ENCODE measurements at places on chromosomes 11 and 22.
A peak's percentile ranks its signal among the peaks of the same experiment; 100 is the strongest.

DNA sequence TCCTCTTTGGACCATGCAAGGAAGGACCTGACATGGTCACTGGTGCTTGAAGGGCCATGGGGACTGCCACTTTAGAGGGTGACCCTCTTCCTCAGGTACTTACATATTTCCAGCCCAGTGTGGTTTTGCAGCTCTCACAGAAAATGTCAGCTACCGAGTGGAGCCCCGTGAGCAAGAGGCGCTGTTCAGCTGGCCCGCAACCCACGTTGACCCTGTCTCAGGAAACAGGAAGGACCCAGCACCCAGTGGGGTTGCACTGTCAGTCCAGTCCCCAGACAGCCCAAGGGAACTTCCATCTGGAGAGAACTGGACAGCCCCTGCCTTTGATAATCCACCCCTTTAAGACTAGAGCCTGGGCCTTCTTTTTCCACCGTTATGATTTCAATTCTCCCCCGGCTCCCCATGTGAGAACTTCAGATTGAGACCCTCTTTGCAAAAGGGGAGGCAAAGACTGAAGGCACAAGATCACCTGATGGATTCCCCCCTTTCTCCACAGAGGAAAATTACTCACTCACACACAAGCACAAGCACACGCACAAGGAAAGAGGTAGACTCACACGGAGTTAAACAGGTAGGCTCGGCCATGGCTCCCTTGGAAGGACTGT lies 3.4 kb downstream of the YPEL4 start:
- no peak for DNase-seq

DNA sequence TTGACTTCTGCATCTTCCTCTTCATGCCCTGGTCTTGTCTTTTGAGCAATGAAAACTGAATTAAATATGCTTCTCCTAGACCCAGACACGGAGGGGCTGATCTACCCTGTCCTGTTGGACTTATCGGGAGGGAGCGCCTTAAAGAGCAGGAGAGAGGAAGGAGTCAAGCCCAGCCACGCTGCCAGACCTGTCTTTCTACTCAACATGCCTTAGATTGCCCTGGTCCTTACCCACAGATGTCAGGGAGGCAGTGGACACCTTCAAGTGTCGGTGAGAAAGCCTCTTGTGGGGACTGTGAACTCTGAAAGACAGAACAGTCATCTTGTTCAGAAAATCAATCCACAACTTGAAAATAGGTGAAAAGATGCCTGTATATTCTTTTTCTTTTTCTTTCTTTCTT lies 61.8 kb downstream of the IRAG1 start:
- DNase-seq: no peak

GRCh38 chr11:112392904-112393303 lies 132.2 kb upstream of the PLET1 start:
- no peak for DNase-seq

GRCh38 chr11:15523543-15523942 lies 408.8 kb downstream of the INSC start:
- no peak for DNase-seq

- DNase-seq: no peak
Observed at GRCh38 chr11:132610216-132610615, 922.1 kb downstream of the OPCML start.

GRCh38 chr11:60396382-60396781 lies at the start of gene MS4A14:
Gene MS4A14, plus strand, starts transcription at chr11:60396459. Its CDS starts 120 bp downstream, at chr11:60396579.
- no peak for DNase-seq

DNA sequence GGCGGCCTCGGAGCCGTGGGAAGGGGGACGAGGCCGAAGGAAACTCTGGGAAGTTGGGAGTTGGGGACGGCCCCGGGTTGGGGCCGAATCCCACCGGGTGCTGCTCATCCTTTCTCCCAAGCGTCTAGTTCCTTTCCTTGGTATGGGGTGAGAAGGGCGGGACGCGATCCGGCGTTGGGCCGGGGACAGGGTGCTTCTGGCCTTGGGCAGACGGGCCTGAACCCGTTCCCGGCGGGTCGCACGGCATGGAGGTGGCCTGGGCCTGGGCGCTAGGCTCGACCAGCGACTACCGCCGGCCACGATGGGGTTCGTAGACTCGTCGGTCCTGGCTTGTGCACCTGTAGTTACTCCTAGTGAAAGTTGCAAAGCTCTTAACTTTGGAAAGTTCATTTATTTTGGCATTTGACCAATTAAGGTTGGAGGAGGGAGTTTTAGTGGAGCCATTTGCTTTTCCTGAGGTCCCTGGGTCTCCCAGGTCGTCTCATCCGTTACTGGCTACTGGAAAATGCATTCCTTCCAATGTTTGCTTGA lies 1.0 kb downstream of the SYT9 start:
- DNase-seq: no peak

DNA sequence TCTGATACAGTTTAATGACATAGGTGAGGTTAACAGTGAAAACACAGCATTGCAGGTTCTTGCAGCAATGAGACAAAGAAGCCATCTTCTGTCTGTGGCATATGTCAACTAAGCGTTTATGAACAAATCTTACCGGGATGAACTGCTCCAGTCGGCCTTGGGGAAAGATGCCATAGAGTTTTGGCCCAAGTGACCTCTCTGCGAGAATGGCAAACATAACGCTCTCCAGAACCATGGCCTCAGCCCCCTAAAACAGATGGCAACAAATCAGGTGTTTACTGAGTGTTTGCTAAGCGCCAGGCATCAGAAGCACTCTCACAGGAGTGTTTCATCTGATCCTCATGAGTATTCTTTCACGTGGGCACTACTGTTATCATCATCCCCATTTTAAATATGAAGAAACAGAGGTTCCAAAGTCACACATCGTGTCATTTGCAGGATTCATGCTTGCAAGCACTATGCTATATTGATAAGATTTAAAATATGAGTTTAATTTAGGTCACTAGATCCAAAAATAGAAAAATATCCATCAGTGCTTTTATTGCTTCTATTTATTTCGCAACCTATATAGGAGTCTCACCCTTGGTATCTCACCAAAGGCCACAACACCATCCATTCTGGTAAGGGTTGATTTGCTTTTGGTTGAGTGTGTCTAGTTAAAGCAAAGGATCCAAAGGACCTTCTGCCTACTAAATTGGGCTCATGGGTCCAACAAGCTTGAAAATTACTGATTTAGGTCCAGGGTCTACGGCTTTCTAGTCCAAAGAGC lies 35.9 kb downstream of the TCIRG1 start:
- no peak for DNase-seq

DNA sequence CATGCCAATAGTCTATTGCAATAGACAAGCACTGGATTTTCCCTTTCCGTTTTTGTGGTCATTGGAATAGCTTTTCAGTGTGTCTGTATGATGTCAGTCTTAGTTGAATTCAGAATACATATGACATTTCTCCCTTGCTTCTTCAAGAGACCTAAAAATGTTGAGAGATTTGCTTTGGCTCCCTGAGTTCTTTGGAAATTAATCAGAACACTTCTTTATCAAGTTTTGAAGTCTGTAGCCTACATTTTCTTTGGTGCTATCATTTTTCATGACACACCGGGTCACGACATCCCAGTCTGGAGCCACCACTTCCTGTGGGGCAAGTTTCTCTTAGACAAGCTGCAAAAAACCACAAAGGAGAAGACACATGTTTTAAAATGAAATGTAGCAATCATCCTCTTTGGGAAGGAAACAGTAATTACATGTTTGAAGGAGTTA lies 847.1 kb downstream of the OPCML start:
- DNase-seq: no peak

DNA sequence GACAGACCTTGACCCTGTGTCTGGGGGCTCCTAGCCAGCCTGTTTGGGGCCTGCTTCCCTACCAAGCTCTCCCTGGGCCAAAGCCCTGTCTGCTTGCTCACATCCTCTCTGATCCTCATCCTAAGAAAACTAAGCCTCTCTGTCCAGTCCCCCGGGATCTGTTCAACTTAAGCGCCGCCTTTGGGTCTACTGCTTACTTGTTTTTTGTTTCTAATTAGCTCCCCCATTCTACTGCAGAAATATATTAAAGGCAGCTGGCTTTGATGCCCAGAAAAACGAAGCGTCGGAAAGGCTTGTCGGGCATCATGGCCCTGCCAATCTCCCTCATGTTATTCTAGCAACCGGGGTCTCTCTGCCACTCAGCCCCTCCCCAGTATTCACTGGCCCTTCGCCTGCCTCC lies 3.4 kb downstream of the DSCAML1 start:
- DNase-seq: peak; percentile 85

- DNase-seq: peak; percentile 52
Observed at GRCh38 chr22:22156716-22157347, 87.8 kb upstream of the VPREB1 start.

DNA sequence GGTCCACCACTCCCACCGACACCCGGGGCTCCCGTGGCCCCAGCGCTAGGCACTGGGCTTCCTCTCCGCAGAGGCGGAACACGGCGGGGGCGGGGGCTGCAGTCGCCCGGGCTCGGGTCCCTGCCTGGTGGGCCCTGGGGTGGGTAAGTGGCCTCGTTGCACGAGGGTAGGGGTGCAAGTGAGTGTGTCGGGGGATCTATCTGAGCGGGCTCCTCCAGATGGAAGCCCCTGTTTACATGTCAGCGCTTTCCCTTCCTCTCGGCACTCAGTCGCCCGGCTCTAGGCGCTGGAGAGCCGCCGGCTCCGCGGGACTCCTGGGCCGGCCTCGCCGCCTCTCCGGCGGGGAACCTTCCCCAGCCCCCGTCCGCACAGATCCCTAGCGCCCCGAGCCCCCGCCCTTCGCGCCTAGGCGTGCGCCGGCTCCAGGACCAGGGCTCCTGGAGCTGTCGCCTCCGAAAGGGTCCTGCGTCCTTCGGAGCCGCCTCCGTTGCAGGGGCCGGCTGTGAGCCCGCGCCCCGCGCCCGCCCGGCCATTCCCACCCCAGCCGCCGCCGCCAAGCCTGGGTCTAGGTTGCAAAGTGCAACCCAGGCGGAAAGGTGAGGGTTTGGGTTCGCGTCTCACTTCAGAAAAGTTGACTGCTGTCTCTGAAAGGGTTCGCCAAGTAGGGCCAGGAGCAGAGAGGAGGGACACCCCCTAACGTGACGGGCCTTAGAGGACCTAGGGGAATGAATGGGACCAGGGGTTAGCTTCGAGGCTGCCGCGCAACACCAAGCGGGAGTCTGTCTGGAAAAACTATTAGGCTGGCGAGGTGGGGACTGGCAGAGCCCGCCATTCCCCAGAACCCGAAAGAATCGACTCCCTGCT lies 978 bp downstream of the FLI1 start:
- DNase-seq: peak; percentile 36

- no peak for DNase-seq
Observed at GRCh38 chr11:111448414-111448813, 63.8 kb downstream of the BTG4 start.

DNA sequence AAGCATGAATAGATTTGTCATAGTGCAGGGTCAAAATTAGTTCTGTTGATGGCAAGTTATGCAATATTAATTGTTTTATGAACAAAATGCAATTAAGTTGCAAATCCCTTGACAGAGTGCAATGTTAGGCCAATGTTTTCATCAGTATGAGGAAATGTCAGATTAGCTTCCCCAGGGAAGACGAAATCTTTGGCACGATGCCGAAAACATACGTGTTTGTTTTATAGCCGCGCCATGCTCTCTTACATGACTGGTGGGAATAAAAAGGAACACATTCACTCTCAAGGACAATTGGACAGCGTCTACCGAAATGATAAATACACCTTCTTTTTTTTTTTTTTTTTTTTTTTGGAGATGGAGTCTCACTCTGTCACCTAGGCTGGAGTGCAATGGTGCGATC lies 27.0 kb downstream of the MFNG start:
- no peak for DNase-seq

DNA sequence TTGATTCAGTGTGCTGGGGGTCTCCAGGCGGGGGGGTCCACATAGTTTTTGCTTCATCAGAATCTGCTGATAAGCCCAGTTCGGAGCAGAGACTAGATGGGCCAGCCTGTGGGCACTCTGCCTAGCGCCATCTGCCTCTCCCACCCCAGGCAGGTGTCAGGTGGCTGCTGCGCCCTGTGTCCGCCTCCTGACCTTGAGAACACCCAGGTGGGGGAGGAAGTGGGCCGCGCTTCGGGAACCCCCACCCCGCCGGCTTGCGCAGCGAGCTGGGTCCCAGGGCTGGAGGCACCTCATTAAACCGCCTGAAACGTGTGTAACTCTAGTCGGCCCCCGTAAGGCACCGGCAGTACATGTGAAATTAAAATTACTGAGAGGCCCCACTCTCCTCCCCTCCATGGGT lies 113.6 kb downstream of the KCNQ1 start:
- DNase-seq: no peak

DNA sequence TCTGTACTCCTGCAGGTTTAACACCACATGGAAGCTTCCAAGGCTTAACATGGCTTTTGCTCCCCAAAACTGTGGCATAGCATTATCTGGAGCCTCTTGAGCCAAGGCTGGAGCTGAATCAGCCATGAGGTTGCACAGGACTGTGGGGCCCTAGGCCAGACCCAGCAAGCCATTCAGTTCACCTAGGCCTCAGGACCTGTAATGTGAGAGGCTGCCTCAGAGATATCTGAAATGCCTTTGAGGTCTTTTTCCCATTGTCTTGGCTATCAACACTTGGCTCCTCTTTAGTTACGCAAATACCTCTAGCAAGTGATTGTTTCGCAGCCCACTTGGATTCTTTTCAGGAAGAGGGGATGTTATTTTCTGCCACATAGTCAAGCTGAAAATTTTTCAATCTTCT lies 72.0 kb downstream of the VPREB1 start:
- DNase-seq: no peak

DNA sequence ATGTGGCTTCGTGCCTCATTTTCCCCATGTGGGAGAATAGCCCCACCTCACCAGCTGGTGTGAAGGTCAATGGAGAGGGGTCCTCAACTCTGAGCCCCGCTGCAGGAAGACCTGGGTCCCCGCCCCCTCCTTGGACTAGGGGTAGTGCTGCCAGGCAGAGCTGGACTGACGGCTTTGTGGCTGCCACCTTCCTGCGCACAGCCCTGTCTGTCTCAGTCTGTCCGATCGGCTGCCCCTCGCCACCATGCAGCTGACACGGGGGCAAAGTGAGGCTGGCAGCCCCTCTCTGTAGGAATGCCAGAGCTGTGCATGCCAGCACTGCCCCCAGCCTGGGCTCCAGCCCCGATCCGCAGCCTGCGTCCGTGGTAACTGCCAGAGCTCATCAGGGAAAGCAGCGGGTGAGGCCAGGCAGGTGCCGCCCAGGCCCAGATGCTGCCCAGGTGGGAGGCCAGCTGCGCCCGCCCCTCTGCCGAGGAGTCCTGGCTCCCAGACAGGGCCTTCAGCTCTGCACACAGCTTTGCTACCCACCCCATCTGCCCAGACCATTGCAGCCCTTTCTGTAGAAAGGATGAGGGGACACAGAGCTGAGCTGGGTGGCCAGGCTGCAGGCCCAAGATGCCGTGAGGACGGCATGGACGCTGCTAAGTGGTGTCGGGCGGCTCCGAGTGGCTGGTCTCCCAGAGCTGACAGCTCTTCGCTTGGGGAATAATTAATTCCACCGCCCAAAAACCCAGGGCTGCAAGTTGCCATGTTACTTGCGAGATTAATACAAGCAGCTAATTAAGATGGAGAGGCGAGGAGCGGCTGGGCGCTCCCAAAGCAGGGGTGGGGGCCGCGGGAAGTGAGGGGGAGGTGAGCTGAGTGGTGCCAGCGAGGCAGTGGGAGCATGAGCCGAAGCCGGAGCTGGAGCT lies 19.5 kb upstream of the FLRT1 start:
- no peak for DNase-seq

- no peak for DNase-seq
Observed at GRCh38 chr11:95487391-95487790, 256.4 kb upstream of the SESN3 start.

- no peak for DNase-seq
Observed at GRCh38 chr11:79390923-79391322, 49.9 kb downstream of the TENM4 start.
